ENCODE measurements at places on chromosomes 13 and 19. TPM values are rescaled to one million over a fixed set of nuclear protein-coding genes. Genes with fewer than 3 reads are reported as not detected.
A peak's percentile ranks its signal among the peaks of the same experiment; 100 is the strongest.

Gene DIAPH3
- 13.3 TPM for polyA plus RNA-seq

Gene ZGLP1
- polyA plus RNA-seq, result 6.8 TPM

Gene NCR1
- polyA plus RNA-seq, result not detected

Gene RGCC
- polyA plus RNA-seq, result 11.7 TPM

DNA sequence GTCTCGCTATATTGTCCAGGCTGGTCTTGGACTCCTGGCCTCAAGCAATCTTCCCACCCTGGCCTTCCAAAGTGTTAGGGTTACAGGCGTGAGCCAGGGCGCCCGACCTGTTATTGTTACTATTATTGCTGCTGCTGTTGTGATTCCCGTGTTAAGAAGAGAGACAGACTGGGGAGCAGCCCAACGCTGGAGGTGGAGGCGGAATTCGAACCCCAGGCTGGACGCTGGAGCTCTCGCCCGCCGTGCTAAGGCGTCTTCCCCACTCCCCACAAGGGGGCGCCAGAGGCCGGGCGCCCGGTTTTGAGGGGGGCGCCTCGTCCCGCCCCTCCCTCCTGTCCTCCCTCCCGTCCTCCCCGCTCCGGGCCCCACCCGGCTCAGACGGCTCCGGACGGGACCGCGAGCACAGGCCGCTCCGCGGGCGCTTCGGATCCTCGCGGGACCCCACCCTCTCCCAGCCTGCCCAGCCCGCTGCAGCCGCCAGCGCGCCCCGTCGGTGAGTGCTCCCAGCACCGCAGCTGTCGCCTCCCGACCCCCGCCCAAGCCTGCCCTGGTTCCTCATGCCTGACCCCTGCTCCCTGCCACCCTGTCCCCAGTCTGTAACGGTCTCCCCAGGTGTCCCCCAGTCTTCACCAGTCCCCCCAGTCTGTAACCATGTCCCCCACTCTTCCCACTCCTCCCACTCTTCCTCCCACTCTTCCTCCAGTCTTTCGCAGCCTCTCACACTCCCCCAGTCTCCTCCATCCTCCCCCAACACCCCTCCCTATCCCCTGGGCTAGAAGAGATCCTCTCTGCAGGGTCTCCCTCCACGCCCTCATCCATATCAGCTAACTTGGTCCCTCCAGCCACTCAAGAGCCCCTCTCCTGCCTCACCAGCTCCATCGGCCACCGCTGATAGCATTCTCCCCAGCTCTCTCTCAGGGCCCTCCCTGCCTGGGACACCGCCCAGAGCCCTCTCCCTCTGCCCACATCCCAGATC lies at the start of gene EHD2:
Gene EHD2 (plus strand): TSS at position 377 of the 976 bp plus-strand sequence. CDS start 3,191 bp downstream, outside the sequence.
- DNase-seq, result no peak

DNA sequence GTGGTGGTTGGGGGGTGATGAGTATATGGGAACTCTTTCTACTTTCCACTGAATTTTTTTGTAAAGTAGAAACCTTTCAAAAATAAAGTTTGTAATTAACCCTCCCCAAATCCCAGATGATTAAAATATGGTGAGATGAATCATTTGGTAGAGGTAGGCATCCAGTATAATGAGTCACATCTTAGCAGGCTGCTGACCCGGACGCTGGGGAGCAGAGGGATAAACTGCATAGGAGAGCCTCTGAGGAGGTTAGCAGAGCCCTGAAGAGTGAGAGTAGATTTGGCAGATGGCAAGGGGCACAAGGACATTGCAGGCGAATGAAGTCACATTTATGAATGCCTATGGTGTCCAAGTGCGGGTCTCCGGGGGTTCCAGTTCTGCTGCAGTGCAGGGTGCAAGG lies 293.8 kb downstream of the FGF9 start:
- DNase-seq, result no peak

DNA sequence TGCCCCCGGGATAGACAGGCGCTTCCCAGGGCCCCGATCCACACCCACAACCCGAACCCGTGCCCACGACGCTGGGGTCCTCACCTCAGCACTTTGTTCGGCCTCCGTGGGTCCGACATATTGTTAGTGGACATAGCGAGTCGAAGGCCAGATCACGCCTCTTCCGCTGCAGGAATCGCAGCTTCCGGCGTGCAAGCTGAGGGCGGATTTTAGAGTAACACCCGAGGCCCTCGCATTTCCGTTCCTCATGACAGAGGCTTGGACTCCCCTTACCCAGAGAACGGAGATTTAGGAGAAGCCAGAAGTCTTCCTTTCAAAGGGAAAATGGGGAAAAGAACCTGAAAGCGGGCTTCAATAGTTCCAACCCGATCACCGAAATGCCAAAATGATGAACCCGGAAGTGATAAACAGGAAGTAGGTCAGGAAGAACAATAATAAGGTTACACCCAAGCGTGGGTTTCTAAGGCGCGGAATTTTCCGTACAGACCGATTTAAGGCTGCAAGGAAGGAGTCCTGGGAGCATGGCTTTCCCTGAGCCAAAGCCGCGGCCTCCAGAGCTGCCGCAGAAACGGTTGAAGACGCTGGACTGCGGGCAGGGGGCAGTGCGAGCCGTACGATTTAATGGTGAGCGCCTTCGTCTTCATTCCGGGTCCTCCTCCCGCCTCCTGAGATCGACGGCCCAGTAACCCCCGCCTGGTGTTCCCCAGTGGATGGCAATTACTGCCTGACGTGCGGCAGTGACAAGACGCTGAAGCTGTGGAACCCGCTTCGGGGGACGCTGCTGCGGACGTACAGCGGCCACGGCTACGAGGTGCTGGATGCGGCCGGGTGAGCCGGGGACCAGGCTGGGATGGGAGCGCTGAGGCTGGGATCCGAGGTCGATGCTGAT lies 2.9 kb downstream of the WDR83 start:
- peak; percentile 75 for DNase-seq

DNA sequence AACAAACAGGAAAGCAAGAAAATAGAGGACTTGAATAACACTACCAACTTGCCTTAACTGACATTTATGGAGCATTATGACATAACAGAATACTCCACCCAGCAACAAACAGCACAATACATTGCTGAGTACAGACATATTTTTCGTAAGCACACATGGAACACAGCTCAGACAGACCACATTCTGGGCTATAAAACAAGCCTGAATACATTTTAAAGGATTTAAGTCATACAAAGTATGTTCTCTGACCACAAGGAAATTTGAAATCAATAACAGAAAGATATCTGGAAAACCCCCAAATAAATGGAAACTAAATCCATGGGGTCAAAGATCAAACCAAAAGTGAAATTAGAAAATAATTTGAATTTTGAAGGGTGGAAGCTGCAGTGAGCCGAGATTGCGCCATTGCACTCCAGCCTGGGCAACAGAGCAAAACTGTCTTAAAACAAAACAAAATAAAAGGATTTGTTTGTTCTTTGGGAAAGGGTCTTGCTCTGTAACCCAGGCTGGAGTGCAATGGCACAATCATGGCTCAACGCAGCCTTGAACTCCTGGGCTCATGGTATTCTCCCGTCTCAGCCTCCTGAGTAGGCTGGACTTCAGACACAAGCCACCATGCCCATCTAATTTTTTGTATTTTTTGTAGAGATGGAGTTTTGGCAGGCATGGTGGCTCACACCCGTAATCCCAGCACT lies 5.6 kb downstream of the ZDHHC20 start:
- no peak for DNase-seq

- no peak for DNase-seq
Measured at GRCh38 chr19:40524655-40525054, 52.0 kb upstream of the SHKBP1 start.
